ENCODE measurements at places on chromosomes 11 and 22.
A peak's percentile ranks its signal among the peaks of the same experiment; 100 is the strongest.

DNA sequence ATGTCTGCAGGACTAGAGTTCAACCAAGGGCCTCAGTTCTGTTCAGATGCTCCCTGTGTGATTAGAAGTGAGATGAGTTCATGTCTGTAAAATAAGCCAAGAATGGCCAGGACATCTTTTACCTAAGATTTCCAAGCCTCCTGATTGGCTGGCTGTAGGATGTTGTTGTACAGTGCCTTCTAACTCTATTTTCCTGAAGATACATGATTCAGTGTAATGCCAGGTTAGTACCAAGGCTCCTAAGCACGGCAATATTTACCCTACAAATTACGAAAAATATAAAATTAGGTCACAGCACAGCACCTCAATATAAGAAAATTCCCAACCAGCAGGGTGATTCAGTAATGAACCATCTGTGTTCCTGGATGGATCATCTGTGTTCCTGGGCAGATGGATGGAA is 140.0 kb upstream of the MTMR2 start:
- no peak for DNase-seq

DNA sequence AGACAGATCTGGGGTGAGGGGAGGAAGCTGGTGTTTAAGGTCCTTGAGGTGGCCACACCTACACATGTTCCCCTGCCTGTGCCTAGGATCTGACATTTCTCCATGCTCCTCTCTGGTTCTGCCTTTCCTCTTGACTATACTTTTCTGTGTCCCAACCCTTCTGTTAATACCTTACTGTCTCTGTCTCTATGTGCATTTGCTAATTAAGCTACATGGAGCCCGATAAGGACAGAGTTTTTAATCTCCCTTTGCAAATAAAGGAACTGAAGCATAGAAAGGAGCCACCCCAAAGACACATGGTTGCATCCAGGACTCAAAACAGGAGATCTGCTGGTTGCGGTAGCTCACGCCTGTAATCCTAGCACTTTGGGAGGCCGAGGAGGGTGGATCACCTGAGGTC is 33.1 kb upstream of the CDON start:
- DNase-seq, result no peak

GRCh38 chr11:15865212-15865987 is 490.9 kb downstream of the SOX6 start:
- DNase-seq, result no peak

GRCh38 chr22:29233277-29233877 is 27.7 kb downstream of the EMID1 start:
- DNase-seq, result no peak

GRCh38 chr11:8933931-8934330 is 1.2 kb upstream of the C11orf16 start:
- DNase-seq, result no peak

DNA sequence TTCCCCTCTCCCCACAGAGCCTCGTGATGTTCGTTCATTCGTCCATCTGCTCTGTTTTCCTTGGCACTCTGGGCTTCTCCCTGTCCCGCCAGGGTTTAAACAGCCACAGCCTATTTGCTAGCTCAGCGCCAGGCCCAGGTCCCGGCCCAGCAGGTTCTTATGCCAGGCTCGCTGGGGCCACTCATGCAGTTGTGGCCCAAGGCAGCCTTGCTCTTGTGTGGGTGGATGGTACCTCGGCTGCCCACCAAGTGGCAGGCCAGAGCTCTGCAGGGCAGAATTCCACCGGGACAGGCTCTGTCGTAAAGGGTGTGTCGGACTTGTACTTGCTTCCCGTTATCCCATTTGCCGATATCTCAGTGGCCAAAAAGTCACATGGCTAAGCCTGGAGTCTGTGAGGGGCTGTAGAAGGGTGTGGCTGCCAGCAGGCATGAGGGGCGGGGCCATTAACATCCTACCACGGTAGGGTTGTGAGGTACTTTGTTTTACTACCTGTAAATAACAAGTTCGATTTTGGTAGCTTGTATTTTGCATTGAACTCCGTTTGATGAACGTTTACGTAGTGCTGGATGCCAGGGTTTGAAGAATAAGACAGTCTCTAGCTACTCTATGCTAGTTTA is 7.9 kb downstream of the FAM118A start:
- DNase-seq, result peak; percentile 36

- DNase-seq, result no peak
Observed at GRCh38 chr11:25566298-25567200, 765.4 kb upstream of the ANO3 start.

GRCh38 chr11:62139526-62140303 is 15.9 kb downstream of the INCENP start:
- no peak for DNase-seq

- no peak for DNase-seq
Observed at GRCh38 chr11:40139066-40139465, 1320.4 kb downstream of the LRRC4C start.

GRCh38 chr11:60504219-60504905 is 10.8 kb upstream of the MS4A13 start:
- DNase-seq, result no peak

- DNase-seq, result no peak
Observed at GRCh38 chr11:60993615-60994014, 22.1 kb downstream of the CD6 start.

DNA sequence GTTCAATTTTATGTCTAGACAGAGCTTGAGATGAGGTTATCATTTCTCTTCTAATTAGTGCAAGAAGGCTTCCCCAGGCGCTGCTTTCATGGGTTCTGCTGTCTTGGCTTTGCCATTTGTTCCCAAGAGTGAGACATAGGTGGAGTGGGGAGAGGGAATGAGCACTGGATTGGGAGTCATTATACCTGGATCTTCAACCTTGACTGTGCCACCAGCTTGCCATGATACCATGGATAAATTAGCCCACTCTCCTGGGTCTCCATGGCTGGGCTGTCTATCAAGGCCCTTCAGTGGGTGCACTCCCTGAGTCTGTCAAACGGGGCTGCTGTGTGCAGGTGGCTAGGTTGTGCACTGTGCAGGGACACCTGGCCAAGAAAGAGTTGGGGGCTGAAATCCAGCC is 15.6 kb upstream of the NECTIN1 start:
- DNase-seq, result no peak

- DNase-seq, result no peak
Observed at GRCh38 chr11:114082415-114082748, 22.9 kb downstream of the ZBTB16 start.

DNA sequence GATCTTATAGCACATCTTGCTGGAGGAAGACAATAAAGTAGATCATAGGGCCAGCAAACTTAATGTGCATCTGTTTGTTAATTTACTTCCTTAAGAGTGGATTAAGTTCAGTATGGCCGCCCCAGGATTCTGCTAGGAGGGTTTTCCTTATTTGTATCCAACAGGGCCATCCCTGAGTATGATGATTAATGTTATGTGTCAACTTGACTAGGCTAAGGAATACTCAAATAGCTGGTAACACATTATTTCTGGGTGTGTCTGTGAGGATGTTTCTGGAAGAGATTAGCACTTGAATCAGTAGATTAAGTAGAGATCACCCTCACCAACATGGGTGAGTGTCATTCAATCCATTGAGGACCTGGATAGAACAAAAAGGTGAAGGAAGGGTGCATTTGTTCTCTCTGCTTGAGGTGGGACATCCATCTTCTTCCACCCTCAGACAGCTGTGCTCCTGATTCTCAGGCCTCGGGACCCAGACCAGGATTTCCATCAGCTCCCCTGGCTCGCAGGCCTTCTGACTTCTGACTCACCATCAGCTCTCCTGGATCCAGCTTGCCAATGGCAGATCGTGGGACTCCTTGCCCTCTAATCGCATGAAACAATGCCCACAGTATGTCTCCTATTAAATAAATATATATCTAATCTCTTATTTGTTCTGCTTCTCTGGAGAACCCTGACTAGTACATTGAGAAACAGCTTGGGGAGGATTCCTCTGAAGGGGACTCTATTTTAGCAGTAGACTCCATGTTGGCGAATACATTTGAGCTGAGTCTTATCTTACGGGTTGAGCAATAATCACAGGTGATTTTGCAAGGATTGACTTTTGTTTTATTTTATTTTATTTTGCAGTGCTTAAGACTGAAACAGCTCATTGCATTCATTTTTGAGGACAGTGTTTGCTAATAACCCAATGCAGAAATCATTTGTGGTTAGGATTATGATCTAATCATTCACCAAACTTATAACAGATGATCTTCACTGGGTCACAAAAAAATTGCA is 9.0 kb upstream of the ZBTB44 start:
- no peak for DNase-seq

- DNase-seq, result no peak
Observed at GRCh38 chr11:62892077-62892922, 11.6 kb downstream of the SLC3A2 start.

DNA sequence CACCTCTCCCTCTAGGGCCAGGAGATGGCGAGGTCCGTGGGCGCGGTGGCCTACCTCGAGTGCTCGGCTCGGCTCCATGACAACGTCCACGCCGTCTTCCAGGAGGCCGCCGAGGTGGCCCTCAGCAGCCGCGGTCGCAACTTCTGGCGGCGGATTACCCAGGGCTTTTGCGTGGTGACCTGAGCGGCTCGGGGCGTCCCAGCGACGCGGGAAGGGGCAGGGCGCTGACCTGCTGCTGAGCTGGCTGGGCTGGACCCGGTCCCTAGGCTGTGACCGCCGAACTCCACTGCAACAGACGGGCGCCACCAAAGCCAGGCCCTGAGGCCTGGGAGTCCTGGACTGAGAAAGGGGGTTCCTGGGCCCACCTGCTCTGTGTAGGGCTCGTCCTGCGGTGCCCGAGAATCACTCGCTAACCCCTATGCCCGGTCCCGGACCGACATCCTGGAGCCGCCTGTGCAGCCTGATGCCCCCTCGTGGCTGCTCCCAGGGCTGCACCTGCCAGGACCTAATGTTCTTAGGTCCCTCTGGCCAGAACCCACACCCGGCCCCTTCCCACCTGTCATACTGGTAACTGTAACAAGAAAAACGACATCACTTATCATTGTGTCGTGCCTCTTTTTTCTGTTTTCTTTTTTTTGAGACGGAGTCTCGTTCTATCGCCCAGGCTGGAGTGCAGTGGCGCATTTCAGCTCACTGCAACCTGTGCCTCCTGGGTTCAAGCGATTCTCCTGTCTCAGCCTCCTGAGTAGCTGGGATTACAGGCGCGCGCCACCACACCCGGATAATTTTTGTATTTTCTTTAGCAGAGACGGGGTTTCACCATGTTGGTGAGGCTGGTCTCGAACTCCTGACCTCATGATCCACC is 15.0 kb downstream of the RHOD start:
- no peak for DNase-seq

- DNase-seq, result no peak
Observed at GRCh38 chr11:60872961-60873524, 5.7 kb downstream of the ZP1 start.

DNA sequence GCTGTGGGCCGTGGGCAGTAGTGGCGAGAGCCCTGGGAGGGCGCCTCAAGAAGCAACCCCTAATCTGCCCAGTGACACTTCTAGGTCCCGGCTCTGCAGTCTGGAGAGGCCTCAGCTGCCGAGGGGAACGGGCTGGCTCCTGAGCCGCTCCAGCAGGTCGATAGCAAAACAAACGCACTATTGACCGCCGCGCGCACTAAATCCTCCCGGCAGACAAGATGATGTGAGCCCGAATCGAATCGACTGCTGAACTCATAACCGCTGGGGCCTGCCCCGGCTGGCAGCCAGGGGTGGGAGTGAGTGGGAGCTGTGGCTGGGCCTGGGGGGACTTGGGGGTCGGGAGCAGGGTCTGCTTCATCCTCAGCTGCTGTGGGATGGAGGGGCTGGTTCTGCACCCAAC is 36.1 kb downstream of the FLRT1 start:
- DNase-seq, result no peak

DNA sequence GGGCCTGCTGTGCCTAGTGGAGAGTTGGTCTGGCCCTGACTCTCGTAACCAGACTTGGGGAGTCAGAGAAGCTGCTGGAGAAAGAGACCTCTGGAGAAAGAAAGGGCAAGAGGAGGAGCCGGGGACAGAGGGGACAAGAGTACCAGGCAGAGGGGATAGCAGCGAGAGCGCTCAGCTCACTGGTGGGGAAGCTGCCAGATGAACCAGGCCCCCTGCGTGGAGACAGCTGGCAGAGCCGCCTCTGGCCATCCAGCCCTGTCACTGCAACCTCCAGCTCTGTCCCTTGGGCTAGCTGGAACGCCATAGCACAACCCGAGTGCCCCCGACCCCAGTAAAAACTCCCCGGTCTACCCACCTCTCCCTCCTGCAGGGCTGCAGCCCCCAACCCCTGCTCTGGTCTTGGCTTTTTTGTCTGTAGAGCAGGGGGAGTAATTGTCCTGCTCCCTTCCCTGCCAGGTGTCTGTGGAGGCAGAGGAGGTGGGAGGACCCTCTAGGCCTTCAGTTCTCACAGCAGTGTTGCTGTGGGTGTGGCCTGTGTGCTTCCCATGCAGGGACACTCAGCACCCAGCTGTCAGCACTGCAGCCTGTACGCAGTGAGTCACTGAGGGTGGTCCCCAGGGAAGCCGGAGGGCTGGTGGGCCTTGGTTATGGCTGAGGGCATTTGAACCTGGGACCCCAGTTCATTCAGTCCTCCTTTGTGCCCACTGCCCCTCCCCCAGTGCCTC is 4.8 kb upstream of the SUN2 start:
- no peak for DNase-seq

DNA sequence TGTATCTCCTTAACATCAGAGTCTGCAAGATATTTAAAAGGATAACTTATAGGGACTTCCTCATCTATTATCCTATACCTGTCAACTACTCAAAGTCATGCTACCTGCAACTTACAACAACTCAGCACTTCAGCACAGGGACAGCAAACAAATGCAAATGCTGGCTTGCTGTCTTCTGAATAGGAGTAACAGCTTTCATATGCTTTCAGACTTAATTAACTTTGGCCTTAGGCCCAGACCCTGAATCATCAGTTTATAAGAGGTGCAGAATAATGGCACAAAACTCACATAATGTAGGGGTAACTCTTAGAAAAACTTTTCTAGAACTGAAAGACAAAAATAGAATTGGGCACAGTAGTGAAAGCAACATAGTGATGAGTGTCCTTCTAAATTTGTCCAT is 953.4 kb downstream of the DLG2 start:
- DNase-seq, result no peak

DNA sequence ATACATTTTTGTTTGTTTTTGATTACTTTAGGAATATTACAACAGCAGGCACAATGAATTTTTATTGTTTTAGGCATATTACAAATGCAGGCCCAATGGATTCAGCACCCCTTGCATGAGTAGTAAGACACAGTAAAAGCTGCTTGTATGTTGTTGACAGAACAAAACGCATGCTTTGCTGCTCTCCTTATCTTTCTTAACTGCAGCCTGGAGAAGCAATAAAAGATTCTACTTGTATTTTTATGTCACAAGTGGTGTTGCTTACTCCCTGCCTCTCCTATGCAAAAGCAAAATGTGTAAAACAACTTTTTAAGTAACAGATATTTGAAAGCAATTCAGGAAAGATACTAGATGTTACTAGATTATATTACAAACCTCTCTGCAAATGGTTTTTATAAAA is 73.9 kb downstream of the TRPC6 start:
- no peak for DNase-seq

GRCh38 chr11:2471048-2471803 is 26.4 kb downstream of the KCNQ1 start:
- DNase-seq, result no peak

- no peak for DNase-seq
Observed at GRCh38 chr22:40553014-40553554, 83.4 kb downstream of the MRTFA start.
